Sciatic nerve (tissue), 2 donors: ENCODE measurements at places on chromosomes 6 and 20.

DNA sequence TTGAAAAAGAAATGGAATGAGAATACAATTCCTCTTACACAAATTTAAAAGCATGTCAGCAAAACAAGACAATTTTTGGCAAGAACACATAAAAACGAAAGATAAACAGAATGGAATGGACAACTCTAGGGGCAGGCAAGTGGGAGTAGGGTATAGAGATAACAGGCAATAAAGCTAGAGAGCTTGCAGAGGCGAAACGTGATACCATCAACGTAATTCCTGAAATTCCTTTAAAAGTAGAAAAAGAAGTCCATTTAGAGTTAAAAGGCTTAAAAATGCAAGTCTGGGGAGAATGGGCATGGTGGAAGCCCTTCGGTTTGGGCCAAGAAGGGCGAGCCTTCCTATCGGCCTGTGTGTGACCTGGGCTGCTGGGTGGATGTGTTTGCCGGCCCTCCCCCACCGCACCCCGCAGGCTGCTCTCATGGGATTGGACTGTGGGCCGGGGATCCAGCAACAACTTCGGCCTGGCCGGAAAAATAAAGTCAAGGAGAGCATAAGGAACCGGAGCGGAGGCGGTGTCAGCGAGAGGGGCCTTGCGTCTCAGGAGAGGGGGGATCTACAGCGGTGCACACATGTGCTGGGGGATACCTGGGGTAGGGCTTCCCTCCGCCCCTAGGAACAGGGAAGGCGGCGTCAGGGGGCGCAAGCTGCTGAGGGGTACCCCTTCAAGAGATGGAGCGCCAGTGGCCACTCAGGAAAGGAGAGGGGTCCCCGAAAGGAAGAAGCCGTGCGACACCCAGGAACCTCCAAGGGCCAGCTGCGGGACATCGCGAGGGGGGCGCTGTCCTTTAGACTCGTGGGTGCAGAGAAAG lies 4.1 kb downstream of the TMEM239 start:
- DNase-seq = no peak

DNA sequence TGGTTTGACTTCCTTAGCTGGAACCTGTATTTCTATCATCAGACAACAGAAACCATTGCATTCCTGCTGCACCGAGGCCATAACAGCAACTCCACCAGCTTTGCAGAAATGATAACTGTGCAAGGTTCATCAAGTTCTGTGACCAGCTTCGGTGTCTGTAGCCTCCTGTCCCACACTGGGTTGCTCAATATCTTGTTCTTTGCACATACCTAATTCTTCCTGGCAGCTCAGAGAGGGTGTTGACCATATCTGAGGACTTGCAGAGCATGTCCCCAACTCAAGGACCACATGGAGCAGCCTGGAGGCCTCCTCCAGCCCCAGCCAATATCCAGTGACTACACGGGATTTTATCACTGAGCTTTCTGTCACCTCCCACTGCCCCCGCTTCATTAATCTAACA lies 59.3 kb upstream of the SCAF8 start:
- DNase-seq = no peak

GRCh38 chr6:92647630-92648029 lies 771.7 kb downstream of the EPHA7 start:
- no peak for DNase-seq

- no peak for DNase-seq
Observed at GRCh38 chr6:16511723-16512489, 249.4 kb downstream of the ATXN1 start.

GRCh38 chr20:48002517-48002970 lies 217.3 kb upstream of the SULF2 start:
- no peak for DNase-seq

GRCh38 chr6:132962936-132963868 lies 148.8 kb downstream of the RPS12 start:
- DNase-seq = peak; percentile 76

DNA sequence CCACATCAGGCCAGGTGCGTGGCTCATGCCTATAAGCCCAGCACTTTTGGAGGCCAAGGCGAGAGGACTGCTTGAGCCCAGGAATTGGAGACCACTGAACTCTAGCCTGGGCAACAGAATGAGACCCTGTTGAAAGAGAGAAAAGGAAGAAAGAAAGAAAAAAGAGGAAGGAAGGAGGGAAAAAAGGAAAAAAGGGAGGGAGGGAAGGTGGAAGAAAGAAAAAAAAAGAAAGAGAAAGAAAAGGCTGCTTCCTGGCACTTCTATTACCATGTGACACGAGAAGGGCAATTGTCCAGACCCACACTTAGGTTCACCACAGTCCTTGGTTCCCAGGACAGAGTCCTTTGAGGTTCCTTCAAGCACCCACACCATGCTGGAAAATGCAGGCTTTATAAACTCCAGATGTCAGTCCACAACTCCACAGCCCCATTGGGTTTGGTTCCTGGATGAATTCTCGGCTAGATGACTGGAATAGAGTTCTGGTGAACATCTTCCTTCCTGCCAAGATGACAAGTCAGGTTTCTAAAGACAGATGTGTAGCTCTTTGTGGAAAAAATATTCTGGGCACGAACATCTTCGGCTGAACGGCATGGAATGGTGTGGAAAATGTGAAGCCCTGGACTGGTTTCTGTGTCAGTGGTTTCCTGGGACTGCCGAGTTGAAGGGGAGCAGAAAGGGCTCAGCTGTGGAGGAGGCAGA lies 32.5 kb downstream of the NT5E start:
- no peak for DNase-seq
